ENCODE measurements at places on chromosomes 7 and 10.

DNA sequence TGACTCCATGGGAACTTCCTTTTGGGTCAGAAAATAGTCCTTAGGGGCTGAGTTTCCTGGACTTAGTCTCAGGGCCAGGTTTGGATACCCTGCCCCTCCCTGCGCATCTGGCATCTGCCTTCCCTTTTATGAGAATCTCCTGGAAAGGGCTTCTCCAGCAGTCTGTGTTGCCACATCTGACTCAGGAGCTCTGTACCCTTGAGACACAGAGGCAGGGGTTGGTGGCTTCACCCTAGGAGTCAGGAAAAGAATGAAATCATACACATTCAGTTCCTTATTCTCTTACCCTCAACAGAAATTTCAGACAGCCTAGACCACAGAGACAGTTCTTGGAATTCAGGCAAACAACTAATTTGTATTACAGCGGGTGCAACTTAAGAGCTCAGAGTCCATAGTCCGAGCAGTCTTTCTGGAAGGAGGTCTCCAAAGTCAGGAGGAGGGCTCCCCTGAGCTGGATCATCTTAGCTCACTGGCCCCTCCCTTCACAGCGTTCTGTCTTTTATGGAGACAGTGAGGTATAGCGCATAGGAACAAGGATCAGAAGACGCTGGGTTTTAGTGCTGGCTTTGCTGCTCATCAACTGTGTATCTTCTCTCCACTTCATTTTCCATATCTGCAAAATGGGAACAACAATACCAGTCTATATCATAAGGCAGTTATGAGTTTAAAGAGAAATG, 3.0 kb upstream of the PLAU start:
- no peak for DNase-seq

DNA sequence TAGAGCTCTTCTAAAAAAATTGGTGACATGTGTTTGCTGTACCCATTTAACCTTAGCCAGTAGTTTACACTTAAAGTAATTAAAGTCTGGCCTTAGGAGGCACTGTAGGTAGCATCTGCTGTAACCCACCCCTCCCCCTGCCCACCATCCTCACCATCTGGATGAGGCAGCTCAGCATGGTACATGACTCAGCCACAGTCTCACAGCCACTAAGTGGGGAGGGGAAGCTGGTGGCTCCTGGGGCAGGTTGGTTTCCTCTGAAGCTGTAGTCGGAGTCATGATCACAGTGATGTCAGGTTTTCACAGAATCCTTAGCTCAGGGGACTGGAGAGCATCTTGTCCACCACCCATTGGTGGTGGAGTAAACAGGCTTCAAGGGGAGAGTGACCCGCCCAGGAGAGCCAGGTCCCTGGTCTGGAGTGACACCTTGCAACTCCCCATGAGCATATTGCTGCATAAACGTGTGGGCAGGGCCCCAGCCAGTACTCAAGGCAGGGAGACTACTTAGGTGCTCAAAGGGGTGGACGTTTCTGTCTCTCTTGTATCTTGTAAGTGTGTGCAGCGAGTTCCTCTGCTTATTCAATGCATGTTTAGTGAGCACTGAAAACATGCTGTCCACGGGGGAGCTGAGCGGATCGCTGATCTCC, 125.9 kb downstream of the GRK5 start:
- DNase-seq: no peak

GRCh38 chr10:68697106-68697505, 23.9 kb upstream of the CCAR1 start:
- no peak for DNase-seq

- DNase-seq: no peak
Observed at GRCh38 chr7:73668103-73668885, 663 bp downstream of the VPS37D start.

GRCh38 chr7:30437823-30438574, 40.6 kb downstream of the NOD1 start:
- DNase-seq: no peak

All from NCI-H1105 (cell line).